WERI-Rb-1 (cell line): ENCODE measurements at places on chromosomes 1 and 21.

DNA sequence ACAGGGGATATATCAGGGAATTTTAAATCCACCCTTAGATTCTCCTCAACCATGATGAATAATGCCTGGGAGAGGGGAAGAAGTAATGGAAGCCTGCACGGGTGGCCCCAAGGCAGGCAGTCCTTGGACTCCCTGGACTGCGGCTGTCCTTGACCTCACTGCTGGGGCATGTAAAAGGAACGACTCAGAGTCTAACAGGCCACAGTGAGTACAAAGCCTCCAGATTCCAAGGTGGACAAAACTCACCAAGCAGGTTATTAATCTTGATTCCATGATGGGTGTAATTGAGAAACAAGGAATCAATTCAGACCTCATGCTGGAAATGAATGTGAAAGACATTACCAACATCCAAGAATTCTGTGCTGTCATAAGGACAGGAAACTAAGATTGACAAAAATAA is 13.0 kb upstream of the ARHGAP29 start:
- DNase-seq: no peak

DNA sequence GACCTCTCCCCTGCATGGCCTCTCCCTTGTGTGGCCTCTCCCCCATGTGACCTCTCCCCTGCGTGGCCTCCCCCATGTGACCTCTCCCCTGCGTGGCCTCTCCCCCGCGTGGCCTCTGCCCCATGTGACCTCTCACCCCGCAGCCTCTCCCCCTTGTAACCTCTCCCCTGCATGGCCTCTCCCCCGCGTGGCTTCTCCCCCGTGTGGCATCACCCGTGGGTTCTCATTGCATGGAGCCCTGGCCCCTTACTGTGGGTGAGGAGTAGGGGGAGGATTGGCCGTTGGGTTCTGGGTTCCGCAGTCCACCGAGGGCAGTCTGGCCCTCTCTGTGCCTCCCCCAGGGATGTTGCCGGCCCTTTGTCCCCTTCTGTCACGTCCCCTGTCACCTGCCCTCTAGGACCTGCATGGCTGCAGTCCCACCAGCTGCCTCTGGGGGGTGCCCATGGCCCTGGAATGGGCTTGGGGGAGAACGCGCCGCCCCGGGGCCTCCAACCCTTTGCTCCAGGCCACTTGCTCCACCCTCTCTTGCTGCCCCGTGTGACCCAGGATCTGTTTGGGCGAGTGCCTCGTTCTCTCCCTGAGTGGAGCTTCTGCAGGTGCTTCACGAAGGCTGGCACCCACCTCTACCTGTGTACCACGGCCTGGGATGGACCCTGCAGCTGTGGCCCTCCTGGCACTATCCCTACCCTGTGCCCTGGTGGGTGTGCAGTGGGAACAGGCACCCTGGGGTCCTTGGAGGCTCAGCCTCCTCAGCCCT is 21.3 kb downstream of the RRP1 start:
- DNase-seq: peak; percentile 97

DNA sequence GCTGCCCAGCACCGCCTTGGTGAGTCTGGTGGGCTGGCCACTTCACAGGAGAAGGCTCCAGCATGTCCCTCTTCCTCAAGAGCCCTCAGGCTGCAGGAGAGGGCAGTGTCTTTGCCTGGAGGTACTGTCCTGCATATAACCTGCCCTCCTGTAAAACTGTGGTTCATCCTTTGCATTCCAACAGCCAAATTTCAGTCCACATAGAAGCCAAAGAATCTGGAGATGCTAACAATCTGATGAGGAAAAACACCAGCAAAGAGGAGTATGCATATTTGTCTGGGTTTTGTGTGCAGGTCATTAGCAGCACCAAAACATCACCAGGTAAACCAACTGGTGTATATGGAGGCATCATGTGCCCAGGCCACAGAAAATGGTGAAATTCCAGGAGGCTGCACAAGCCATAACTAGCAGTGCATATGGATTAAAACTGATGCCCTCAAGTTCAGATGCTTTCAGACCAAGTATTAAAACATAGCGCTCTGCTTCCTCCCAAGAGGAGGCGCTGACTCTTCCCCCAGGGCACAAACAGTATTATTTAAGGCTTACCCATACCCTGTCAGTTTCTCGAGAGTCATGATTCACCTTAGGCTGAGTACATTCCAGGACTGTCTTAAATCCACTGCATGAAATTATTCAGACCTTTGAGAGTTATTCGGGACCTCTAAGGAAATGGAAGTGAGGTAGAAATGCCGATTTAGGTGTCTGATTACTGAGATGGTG is 150.5 kb upstream of the COA6 start:
- DNase-seq: no peak

- no peak for DNase-seq
Observed at GRCh38 chr1:248696774-248697173, 5.8 kb downstream of the OR14I1 start.

DNA sequence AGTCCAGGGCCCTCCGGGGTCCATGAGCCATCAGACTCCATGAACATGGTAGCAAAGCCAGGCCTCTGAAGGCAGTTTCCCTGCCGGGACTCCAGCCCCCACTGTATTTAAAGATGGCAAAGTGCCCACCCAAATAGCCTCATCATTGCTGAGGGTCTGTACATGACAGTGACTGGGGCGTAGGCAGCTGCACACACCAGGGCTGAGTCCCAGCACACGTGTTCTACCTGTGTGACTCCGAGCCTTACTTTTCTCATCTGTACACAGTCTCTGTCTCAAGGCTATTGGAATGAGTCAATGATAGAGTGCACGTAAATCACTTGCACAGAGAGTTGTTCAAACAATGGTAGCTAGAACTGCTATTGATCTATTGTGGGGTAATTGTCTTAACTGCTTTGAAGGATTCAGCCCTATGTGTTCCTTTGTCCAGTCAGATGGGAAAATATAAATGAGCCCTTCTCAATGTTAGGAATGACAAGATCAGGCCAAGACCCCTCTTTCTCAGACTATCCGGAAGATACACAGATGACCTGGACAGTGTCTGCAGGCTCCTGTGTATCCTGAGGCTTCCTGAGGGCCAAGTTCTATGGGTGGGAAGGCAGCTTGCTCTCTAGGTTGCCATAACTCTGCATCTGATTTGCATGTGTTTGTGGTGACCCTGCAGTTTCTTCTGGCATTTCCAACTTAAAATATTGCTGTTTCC is 48.9 kb downstream of the RASSF5 start:
- no peak for DNase-seq

DNA sequence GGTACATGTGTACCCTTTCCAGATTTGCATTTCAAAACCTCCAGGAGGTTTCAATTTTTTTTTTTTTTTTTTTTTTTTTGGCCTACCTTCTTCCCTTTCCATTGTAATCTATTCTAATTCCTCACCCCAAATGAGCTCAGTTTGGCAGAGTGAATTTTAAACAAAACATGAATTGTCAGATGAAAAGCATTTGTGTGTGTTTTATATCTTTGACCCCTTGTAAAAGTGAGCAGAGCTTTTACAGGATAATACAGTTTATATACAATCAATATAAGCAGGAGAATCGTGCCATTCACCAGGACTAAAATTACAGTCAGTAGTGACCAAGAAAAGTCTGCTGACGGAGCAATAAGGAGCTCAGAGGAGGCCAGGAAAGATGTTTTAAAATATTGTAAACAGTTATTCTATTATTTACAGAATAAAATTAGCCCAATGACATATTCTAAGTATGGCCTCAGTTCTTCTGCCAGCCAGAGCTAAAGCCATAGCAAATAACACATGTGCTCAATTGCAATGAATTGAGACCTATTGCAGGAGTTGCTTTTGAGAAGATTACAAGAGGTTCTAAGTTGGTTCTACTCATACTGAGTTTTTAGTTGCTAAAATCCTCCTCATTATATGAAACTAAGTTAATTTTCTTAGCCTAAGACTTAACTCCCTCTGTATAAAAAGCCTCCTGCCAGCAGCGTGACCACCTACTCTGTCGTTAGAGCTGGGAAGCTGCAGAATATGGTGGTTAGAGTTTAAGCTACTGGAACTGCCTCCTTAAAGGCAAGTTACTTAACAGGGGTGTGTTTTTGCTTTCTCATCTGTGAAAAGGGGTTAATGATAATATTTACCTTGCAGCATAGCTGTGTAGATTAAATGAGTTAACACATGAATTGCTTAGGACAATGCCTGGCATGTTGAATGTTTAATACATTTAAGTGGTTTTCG is 50.8 kb upstream of the ZNF326 start:
- DNase-seq: no peak

- DNase-seq: no peak
Observed at GRCh38 chr1:2596530-2597333, 10.2 kb downstream of the PRXL2B start.

DNA sequence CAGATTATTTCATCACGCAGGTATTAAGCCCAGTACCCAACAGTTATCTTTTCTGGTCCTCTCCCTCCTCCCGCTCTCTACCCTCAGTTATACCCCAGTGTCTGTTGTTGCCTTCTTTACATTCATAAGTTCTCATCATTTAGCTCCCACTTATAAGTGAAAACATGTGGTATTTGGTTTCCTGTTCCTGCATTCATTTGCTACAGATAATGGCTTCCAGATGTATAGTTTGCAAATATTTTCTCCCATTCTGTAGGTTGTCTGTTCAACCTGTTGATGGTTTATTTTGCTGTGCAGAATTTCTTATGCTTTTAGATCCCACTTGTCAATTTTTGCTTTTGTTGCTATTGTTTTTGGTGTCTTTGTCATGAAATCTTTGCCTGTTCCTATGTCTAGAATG is 21.1 kb upstream of the KCNH1 start:
- DNase-seq: no peak

DNA sequence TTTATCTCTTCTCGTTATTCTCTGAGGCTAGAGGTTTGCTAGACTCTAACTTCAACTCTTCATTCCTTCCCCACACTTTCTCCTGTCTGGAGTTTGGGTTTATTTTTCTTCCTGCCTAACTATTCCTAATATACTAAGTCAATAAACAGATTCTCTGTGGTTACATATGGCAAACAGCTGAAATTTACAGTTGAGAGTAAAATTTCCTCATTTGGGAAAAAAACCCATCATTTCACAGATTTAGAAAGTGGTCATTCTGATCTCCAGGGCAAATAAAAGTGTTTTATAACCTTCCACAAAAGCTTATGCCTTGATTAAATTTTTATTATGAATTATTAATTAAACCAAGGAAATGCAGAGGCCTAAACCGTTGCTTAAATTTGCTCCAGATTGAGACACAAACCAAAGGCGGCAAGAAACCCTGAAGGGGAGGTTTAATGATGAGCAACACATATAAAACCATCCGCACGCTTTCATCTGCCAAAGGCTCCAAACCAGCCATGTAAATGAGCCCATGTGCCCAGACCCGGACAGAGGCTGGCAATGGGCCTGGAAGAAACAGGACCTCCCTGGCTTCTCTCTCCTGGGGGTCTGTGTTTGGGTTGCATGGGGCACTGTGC is 201.7 kb upstream of the LMO4 start:
- no peak for DNase-seq

DNA sequence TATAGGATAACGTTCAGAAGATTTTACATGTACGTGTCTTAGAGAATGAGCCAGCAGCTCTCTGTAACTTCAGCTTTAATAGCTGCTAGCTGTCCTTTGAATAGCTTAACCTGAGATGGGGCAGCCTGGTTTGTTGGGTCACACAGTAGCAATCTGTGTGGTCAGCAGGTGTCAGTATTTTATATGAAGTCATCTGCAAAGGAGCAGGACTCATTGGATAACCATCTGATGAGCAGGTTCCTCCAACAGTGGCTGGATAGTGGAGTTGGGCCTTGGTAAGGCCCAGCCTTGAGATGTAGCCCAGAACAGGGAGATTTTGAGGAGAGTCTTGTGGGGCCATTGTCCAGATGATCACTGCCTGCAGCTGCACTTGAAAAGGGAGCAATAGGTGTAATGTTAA is 6.4 kb downstream of the GSTM5 start:
- DNase-seq: peak; percentile 51

DNA sequence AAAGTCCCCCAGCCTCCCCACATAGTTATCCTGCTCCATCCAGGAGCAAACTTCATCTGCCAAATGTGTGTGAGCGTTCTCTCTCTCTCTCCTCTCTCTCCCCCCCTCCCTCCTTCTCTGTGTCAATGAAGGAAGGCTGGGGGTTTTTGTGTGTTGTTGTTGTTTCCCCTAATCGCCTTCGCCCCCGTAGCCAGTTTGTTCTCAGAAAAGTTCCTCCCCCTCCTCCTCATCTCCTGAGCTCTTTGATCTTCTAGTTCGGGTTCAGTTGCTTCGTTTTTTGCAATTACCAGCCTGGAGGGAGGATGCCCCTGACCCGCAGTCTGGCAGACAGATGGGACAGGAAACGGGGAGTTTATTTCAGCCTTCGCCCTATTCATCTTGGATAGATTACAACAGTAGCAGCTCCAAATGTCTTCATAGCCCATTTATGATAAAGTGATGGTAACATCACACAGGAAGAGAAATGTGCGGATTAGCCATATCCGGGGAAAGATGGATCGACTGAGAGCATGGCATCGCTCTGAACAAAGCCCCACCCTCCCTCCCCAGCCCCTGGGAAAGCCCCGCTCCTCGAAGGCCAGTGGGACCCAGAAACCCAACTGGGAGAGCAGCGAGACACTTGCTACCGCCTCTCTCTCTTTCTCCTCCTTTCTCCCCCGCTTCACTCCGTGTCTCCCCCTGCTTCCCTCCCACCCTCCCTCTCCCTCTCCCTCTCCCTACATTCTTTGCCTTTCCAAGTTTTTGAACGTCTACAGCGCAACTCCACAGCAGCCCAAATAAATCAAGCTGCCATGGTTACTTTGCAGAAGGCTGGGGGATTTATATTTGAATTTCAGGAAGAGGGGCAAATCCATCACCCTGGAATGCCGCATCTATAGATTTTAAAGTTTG is 139.7 kb upstream of the ARHGEF16 start:
- no peak for DNase-seq

- no peak for DNase-seq
Observed at GRCh38 chr1:25996966-25997827, 666 bp downstream of the PAFAH2 start.
